Activated naive CD8-positive, alpha-beta T cell treated with anti-CD3 and anti-CD28 coated beads for 36 hours (primary cell): ENCODE measurements at places on chromosomes 4 and X.

GRCh38 chr4:88012647-88013046 lies 5.2 kb downstream of the PKD2 start:
- no peaks in the 10 kb centered on the region for H3K27me3 ChIP-seq
- no peak overlapping the region for H3K4me3 ChIP-seq
- H3K4me1 ChIP-seq = peaks cover 27% of the 10 kb centered on the region
- no peak overlapping the region for H3K27ac ChIP-seq
- no peak for DNase-seq
- H3K36me3 ChIP-seq = peaks cover 6% of the 10 kb centered on the region

- H3K27me3 ChIP-seq = peaks cover 5% of the 10 kb centered on the region
Observed at GRCh38 chrX:12013211-12013618, 125.1 kb upstream of the FRMPD4 start.

- H3K27me3 ChIP-seq = no peaks in the 10 kb centered on the region
- H3K36me3 ChIP-seq = peaks cover 6% of the 10 kb centered on the region
- no peak overlapping the region for H3K27ac ChIP-seq
- no peak for DNase-seq
- no peak overlapping the region for H3K4me3 ChIP-seq
- H3K4me1 ChIP-seq = no peaks in the 10 kb centered on the region
Observed at GRCh38 chrX:10064736-10065135, 92.0 kb upstream of the CLCN4 start.

DNA sequence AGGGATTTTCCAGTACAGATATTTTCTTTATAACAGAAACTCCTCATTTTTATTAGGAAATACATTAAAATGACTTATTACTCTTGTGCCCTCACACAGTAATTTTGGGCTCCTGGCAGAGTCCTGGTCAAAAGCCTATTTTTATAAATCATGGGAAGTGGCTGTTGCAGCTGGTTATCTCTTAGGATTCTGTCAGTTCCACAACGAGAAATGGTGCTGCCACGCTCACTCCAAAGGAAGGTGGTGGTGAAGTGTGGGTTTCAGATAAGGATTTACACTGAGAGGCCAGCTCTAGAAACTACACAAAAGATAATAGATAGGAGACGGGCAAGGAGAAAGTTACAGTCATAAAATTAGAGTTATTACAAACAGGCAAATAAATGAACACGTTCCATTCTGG lies 159.2 kb upstream of the FAM241A start:
- no peak for DNase-seq
- H3K4me3 ChIP-seq = no peak overlapping the region
- no peaks in the 10 kb centered on the region for H3K4me1 ChIP-seq
- H3K36me3 ChIP-seq = no peaks in the 10 kb centered on the region

DNA sequence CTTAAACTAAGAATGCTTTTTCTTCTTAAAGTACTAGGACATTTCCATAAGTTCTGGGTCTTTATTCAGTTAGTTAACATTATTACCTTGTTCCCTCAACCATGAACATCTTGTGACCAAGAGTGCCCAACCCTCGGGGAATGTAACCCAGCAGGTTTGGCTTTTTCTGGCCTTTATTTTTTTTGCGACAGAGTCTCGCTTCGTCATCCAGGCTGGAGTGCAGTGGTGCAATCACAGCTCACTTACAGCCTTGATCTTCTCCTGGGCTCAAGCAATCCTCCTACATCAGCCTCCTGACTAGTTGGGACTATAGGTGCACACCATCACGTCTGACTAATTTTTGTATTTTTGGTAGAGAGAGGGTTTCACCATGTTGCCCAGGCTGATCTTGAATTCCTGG lies 65.1 kb downstream of the USP11 start:
- no peaks in the 10 kb centered on the region for H3K36me3 ChIP-seq
- no peak for DNase-seq
- no peaks in the 10 kb centered on the region for H3K27me3 ChIP-seq

- no peak overlapping the region for H3K4me3 ChIP-seq
- peaks cover 15% of the 10 kb centered on the region for H3K36me3 ChIP-seq
- no peak overlapping the region for H3K27ac ChIP-seq
- H3K27me3 ChIP-seq = no peaks in the 10 kb centered on the region
- no peak for DNase-seq
Observed at GRCh38 chrX:130857207-130857606, 45.8 kb downstream of the ENOX2 start.

DNA sequence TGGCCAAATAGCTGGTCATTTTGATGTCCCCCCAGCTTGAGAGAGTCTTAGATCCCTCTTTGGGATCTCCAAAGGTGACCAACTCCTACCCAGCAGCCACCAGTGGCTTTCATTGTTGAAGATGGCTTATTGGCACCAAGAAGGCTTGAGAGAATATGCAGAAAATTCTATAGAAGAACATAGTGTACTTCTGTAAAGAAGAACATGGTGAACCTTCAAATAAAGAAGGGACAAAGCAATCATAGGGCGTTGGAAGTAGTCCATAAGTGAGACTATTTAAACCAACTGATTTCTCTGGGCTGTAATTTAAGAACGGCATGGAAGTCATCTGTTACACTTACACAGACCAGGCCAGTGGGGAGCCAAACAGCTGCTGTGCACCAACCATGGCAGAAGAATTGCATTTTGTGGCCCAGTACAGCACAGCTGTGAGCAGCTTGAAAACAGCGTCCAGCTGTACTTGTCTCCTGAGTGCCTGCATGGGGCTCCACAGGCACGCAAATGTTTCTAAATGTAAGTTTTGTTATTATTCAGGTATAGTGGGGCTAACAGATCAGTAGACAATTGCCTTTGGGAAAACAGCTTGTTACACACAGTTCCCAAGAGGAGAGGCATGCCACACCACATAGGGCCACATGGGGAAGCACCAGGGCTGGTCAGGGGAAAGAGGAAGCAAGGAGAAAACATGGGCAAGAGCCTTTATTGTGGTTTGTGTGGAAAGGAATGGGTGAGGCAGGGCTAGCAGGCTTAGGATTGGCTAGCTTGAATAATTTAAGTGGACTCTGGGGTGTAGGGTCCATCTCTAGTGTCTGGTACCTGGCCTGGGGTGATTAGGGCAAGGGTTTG lies 125.0 kb downstream of the ARHGAP6 start:
- no peaks in the 10 kb centered on the region for H3K4me1 ChIP-seq
- no peak for DNase-seq

GRCh38 chr4:174193438-174194374 lies 89.8 kb downstream of the FBXO8 start:
- H3K4me3 ChIP-seq = no peak overlapping the region
- no peaks in the 10 kb centered on the region for H3K4me1 ChIP-seq
- DNase-seq = no peak
- no peaks in the 10 kb centered on the region for H3K36me3 ChIP-seq
- peaks cover 60% of the 10 kb centered on the region for H3K27me3 ChIP-seq

- H3K4me3 ChIP-seq = no peak overlapping the region
- DNase-seq = no peak
- no peaks in the 10 kb centered on the region for H3K27me3 ChIP-seq
Observed at GRCh38 chrX:136318895-136319597, 18.3 kb downstream of the ADGRG4 start.

DNA sequence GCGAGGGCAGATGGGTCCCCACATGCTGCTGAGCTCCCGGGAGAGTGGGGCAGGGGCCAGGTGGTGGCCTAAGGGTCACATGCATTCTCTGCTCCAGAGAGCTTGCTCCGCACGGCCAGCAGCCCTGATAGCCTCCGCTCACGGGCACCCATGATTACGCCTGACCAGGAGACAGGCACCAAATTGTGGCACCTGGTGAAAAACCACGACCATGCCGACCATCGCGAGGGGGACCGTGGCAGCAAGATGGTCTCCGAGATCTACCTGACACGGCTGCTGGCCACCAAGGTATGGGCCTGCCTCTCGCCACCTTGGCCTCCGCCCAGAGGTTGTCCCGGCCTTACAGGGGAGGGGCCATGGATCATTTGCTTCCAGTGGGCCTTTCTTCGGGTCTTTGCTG lies 9.2 kb downstream of the LAGE3 start:
- no peaks in the 10 kb centered on the region for H3K36me3 ChIP-seq
- no peak overlapping the region for H3K4me3 ChIP-seq
- no peaks in the 10 kb centered on the region for H3K27me3 ChIP-seq
- no peak for DNase-seq

GRCh38 chrX:50622751-50623150 lies 152.1 kb upstream of the DGKK start:
- no peaks in the 10 kb centered on the region for H3K36me3 ChIP-seq
- no peak for DNase-seq
- no peaks in the 10 kb centered on the region for H3K4me1 ChIP-seq
- H3K27me3 ChIP-seq = no peaks in the 10 kb centered on the region

- no peaks in the 10 kb centered on the region for H3K4me1 ChIP-seq
- DNase-seq = no peak
- no peak overlapping the region for H3K4me3 ChIP-seq
- H3K27ac ChIP-seq = no peak overlapping the region
- peaks cover 2% of the 10 kb centered on the region for H3K36me3 ChIP-seq
Observed at GRCh38 chr4:151553874-151554273, 144.9 kb downstream of the FHIP1A start.

- no peaks in the 10 kb centered on the region for H3K27me3 ChIP-seq
- no peak overlapping the region for H3K4me3 ChIP-seq
Observed at GRCh38 chr4:114019276-114019968, 40.0 kb upstream of the ARSJ start.

DNA sequence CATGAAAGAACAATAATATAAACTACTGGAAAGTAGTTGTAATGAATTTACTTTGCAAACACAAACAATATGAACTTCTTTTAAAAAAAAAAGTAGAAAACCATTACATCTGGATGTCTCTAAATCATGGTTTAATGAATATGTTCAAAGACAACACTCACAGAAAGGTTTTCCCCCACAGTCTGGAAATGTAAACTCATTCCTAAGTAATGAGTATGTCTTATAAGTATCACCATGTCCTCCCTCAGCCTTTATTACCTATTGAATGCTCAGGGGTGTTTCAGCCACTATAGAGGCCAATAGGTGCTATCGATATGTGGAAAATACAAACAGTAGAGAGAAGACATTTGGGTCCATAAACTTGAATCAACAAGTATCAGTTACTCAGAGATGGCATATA lies 186.7 kb downstream of the PALLD start:
- no peaks in the 10 kb centered on the region for H3K27me3 ChIP-seq
- no peaks in the 10 kb centered on the region for H3K4me1 ChIP-seq
- H3K27ac ChIP-seq = no peak overlapping the region
- DNase-seq = no peak
